ENCODE measurements at places on chromosomes 12 and 14.

- no peak for DNase-seq
These were observed 956 bp upstream of the PTHLH start for GRCh38 chr12:27973487-27973890.

- DNase-seq: no peak
These were observed 5.5 kb upstream of the NR1H4 start for GRCh38 chr12:100468126-100468525.

DNA sequence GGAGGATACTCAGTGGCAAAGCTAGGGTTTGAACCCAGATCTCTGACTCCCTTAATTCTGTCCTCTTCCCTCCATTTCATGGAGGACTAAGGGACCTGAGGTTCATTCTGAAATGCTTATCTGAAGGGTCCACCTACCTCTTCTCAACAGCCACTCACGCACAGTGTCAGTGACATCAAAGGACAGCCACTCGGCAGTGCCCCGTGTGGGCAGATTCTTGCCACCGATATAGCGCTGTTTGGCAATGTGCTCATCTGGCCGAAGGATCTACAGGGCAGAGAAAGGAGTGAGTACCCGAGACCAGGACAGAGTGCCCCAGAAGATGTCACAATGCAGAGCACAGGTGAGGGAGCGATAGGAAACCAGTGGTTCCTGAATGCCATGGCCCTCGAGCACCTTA, 10.8 kb downstream of the TGFB3 start:
- no peak for DNase-seq

GRCh38 chr12:47775100-47775911, 2.3 kb downstream of the SLC48A1 start:
- DNase-seq: peak; percentile 16

DNA sequence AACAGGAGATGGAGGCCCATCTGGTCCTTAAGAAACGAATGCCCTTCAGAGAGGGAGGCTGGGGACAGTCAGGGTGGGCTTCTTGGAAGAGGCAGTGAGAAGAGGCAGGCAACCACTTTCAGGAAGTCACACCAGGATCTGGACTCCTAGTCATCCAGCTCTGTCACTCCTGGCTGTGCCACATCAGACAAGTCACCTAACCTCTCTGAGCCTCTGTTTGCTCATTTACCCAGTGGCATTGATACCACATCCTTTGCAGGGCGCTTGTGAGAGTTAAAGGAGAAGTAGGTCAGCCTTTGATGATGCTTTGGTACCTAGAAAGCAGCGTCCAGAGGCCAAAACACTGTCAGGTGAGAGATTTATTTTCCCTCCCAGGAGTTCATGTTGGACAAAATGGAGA, 11.1 kb downstream of the CCDC197 start:
- DNase-seq: no peak
